ENCODE measurements at places on chromosomes 6 and 20. TPM values are rescaled to one million over a fixed set of nuclear protein-coding genes. Genes with fewer than 3 reads are reported as not detected.

The SF3B5 gene
- total RNA-seq: 54.7 TPM

DNA sequence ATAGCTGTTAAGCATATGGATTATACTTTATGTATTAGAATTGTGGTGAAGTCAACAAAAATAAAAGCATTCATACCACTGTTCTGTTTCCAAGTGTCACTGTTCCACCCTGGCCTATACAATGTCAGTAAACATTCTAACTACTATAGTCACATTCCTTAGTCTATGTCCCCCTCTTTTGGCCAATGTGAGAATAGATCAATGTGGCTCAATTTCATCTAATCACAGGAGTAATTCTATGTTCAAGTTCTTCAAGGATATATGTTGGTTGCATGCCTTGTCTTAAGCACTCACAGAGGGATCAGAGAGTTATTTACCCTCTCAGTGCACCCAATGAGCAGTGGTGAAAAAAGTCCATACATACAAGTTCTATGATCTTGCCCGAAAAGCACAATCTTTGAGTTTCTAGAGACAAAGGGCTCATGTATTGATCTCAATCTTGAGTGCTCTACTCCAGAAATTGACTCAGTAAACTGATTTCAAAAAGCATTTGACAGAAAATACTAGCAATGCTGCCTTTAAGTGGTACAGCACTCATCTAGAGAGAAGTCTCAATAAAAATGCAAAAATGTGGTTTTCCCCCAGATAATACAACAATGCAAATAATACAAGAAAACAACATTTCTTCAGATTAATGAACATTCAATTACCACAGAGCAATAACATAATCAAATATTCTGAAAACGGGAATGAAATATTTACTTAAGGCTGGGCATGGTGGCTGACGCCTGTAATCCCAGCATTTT, 16.5 kb downstream of the SMLR1 start:
- DNase-seq: peak; percentile 30

GRCh38 chr6:37777272-37777834, 42.2 kb upstream of the ZFAND3 start:
- no peak for DNase-seq

The CFAP61 gene
- 2.4 TPM for total RNA-seq

- no peak for DNase-seq
These were observed 40.1 kb downstream of the CDH22 start for GRCh38 chr20:46268131-46268614.

GRCh38 chr6:3697609-3698008, 53.9 kb downstream of the PXDC1 start:
- no peak for DNase-seq

DNA sequence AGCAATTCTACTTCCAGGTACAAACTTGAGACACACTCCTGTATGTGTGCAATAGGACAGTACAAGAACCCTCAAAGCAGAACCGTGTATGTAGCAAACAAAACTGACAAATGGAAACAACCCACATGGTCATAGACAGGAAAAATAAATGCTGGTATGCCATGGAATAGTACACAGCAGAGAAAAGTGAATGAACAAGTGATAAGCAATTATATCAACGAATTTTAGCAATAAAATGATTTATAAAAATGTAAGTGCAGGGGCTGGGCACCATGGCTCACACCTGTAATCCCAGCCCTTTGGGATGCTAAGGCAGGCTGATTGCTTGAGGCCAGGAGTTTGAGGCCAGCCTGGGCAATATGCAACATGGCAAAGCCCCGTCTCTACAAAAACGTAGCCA, 9.3 kb downstream of the RIPOR3 start:
- DNase-seq: no peak

The RIMS4 gene
- total RNA-seq: 2.9 TPM

- no peak for DNase-seq
These were observed 6.2 kb downstream of the KCNK5 start for GRCh38 chr6:39223061-39223460.

- no peak for DNase-seq
These were observed 118.6 kb downstream of the PLCB1 start for GRCh38 chr20:8250539-8251200.

The REM1 gene
- total RNA-seq: not detected

DNA sequence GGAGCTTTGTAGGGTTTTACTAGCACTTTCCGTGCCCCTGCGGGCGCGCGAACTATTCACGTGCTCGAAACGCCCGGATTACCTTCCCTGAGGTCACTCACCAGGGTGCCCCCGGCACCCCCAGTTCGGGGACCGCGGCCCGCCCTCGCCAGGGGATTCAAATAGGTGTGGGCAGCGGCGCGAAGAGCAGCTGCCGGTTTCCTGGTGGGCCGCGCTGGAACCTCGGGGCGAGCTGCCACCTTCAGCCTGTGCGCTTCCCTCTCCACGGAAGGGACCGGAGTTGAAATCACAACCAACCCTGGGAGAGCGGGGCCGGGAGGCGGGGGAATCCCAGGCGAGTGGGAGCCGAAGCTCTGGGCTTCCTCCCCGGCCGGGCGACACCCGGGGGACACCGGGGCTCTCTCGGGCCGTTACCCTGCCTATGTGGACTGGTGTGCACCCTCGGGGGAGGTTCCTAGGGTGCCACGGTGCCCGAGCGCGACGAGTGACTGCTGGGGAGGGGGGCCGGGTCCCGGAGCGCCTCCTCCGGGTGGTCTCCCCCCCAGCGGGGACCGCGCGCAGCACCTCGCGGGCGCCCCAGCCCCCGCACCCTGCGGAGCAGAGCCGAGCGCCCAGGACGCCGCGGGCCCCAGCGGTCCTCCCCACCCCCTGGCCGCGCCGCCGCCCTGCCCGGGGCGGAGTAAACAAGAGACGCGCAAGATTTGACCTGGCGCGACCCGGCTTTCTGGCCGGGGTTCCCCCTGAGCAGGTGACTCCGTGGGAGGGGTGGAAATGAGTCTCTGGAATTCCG, 2.1 kb upstream of the HIVEP2 start:
- DNase-seq: peak; percentile 41

- no peak for DNase-seq
These were observed 143.3 kb upstream of the MAP3K7 start for GRCh38 chr6:90730151-90730673.

DNA sequence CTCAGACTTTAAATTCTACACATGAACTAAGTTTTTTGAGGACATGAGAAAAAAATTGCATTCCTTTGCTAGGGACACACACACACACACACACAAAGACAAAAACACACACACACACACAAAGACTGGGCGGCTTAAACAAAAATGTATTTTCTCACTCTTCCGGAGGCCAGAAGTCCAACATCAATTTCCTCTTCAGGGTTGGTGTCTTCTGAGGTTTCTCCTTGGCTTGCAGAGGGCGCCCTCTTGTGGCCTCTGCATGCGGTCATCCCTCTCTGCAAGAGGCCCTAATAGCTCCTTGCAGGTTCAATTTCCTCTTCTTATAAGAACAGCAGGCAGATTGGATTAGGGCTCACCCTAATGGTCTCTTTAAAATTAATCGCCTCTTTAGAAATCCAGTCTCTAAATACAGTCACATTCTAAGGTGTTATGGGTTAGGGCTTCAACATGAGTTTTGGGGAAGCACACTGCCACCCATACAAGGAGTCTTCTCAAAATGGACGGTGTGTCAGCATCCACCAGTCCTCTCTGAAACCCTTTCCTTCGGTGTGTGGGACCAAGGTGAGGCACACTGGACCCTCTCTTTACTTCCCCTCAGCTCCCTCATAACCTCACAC, 61.4 kb downstream of the GPR6 start:
- DNase-seq: peak; percentile 91

DNA sequence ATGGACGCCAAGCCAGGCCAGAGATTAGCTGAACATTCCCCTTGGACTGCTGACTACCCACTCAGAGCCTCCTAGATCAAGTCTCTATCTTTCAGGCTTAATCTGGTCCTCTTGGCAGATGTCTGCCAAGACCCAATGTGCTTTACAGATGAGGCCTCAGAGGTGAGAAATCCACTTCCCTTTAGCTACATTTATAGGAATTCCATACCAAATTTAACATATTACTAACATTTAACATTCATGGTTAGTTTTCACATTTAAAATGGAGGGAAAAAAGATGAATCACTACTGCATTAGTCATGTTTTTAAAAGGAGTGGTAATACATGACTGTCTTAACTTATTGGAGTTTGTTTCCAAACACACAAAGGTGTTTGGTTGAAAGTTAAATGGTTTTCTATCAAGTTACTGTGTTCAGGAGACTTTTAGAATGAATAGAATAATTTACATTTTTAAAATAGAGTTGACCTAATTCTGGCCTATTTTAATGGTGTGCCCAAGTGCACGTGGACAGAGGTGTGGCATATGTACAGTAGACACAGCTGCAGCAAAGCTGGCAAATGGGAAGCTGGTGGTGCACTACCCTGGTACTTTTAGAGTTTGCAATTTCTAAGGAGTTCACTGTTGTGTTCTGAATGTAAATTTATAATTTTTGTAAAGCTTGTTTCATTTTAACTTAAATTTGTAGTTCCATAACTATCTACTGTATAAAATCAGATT, 41.9 kb upstream of the CALHM6 start:
- no peak for DNase-seq

All from umbilical cord (tissue), 2 donors.